ENCODE measurements at places on chromosomes 1 and 21.

GRCh38 chr1:25889470-25889869 is 14.0 kb upstream of the PAQR7 start:
- no peak for DNase-seq

DNA sequence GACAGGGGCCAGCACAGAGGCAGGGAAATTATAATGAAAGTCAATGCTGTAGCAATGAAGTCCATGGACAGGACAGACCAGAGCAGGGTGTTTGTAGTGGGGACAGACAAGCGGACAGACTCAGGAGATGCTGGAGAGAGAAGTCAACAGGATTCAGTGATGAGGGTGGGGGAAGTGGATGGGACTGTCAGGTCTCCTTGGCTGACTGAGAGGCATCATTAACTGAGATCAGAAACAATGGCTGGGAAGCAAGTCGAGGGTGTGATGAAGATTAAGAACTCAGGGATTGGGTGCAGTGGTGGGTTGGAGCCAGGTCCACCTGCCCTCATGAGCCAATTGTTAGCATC is 25.5 kb downstream of the CD58 start:
- DNase-seq, result no peak

DNA sequence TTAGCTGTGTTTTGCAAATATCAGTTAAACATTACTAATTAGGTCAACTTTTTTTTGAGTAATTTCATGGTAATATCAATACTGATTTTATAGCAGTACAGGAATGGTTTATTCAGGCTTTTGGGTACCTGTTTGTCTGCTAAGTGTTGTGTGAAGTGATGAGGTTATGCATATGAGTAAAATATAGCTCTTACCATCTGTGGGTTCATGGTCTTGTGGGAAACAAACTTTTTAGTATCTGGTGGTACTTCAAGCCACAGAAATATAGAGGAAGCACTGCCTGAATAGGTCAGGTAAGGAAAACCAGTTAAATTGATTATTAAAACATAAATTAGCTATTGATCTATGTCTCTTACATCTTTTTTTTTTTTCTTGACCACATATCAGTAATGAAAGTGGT is 113.9 kb downstream of the RABGAP1L start:
- DNase-seq, result no peak

- no peak for DNase-seq
Measured at GRCh38 chr1:6612641-6613360, 730 bp upstream of the PHF13 start.

DNA sequence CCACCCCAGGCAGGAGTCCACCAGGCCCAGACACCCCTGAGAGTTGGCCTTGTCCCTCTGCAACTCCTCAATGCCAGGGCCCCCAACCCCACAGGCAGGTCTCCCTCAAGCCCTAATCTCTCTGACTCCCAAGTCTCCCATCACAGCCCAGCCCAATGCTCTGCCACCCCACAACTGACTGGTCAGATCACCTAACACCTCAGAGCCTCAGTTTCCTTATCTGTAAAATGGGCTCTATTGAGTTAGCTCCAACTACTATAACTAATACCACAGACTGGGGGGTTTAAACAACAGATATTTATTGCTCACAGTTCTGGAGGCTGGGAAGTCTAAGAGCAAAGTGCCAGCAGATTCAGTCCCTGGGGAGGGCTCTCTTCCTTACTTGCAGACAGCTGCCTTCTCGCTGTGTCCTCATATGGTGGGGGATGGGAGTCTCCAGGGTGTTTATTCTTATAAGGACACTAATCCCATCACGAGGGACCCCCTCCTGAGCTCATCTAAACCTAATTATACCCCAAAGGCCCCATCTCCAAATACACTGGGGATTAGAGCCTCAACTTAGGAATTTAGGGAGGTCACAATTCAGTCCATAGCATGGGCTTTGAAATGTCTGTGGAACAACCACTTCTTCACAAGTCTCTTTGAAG is 34.9 kb upstream of the ZC3H12A start:
- DNase-seq, result no peak

DNA sequence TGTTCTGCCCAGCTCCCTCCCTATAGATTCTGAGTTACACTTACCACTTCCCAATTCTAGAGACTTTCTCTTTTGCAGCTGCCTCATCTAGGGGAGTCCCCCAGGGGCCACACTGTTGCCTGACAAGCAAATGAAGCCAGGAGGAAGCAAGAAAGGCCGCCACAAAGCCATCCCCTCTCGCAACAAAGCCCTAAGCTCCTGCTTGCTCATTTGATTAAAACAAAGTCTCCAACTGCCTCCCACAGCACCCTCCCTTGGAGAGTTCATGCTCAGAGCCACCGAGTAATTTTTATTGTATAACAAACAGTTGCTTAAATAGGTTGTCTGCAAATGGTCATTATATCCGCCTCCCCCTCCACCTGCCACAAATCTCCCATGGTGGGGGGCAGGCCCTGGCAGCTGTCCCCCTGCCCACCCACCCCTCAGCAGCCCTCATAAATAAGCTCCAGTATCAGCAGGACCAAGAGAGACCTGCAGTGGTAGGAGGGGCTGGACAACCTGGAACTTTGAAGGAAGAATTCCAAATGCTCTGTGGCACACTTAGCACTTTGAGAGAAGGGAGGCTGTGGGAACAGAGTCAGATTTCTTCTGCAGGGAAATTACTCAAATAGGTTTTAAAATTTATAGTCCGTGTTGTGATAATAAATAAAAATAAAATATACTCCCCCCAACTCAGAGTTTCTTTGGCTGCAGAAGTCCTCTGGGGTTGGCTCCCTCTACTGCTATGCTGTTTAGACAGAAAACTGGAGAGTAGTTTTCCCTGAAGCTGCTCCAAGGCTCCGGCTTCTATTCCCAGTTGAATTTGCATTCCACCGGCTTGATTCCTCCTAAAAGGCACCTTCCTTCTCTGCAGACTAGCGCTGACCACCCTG is 237.5 kb downstream of the TTLL7 start:
- DNase-seq, result no peak

GRCh38 chr1:50491142-50491541 is 67.9 kb upstream of the DMRTA2 start:
- DNase-seq, result no peak

GRCh38 chr1:145707183-145707867 is at the start of gene PDZK1:
PDZK1 (minus strand) TSS chr1:145707368; CDS start chr1:145688021, 19,347 bp downstream.
- DNase-seq, result no peak

DNA sequence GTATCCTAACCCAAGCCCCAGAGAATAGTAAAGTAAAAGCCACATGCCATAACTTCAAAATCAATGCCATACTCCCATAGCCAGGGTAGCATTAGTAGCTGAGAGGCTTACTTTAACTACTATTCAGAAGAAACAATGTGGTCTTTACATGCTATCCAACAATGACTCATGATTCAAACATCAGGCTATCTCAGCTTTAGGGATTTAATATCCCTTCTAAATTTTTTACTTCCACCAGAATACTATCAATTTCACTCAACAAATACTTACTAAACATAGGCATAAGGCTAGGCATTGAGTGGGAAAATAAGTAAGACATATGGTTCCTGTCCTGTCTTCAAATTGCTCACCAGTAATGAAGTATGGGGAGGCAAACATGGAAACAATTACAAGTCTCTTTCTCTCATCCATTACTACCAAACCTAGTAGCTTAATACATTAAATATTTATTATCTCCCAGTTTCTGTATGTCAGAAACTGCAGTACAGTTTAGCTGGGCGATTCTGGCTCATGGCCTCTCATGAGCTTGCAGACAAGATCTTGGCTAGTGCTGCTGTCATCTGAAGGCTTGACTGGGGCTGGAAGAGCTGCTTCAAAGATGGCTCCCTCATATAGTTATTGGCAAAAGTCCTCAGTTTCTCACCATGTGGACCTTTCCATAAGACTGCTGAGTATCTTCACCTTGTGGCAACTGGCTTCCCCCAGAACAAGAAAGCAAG is 30.7 kb downstream of the EVI5 start:
- DNase-seq, result no peak

DNA sequence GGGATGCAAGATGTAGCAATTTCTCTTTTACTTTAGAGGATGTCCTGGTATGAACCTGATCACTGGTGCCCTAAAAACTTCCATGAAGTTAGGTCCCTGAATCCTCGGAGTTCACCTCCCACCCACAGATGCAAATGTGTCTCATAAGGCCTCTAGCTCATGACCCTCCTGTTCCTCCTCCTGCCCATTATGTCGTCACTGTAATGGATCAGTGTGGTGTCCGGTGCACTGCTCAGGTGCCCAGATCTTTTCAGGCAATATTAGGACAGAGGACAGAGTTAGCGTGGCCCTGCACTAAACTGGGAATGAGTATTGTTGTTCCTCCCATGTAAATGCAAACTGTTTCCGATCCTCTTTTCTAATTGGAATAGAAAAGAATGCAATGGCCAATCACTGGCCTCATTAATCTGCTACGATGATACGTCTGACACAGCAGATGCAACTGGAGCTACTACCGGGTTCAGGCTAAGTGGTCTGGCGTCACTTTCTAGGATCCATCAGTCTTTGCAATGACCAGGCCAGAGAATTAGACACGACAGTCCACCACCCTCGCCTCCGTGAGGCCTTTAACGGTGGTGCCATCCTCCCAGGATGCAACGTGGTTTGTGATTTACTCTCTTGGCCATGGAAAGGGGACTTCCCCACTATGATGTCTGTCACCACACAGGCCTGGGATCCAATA is 3.4 kb upstream of the COL6A2 start:
- DNase-seq, result no peak

- DNase-seq, result no peak
Measured at GRCh38 chr1:196910215-196910614, 22.4 kb downstream of the CFHR4 start.

GRCh38 chr1:232983375-232983774 is 33.0 kb downstream of the NTPCR start:
- no peak for DNase-seq

DNA sequence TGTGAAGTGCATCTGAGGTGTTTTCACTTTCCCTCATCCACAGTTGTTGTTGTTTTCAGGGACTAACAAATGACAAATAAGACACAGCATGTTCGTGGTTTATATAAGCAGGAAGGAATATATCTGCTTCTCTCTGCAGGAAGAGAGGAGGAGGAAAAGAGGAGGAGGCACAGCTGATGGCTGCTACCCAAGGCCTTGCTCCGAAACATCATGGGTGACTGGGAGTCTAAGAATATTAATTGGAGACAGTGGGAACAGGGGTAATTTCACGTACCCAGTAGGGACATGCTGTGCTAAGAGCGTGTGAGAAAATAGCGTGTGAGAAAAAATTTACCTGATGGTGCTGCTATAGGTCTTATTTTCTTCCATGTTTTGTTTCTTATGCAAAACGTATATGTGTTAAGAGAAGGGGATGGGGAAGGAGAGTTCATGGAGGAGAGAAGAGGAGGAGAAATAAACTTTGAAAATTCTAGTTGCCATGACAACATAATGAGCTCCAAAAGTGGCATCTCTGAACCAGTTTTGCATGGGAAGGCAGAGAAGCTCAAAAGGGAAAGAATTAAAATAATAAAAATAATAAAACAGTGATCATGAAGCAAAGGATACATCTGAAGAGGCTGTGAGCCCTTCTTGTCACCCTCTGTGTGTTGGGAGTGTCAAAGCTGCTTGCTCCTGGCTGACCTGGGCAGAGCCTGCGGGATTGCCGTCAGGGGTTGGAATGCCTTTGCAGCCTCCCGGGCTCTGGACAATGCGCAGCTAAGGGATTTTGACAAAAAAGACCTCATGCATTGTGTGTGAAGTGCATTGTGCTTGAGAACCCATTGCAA is 192.0 kb downstream of the CACNA1E start:
- no peak for DNase-seq

DNA sequence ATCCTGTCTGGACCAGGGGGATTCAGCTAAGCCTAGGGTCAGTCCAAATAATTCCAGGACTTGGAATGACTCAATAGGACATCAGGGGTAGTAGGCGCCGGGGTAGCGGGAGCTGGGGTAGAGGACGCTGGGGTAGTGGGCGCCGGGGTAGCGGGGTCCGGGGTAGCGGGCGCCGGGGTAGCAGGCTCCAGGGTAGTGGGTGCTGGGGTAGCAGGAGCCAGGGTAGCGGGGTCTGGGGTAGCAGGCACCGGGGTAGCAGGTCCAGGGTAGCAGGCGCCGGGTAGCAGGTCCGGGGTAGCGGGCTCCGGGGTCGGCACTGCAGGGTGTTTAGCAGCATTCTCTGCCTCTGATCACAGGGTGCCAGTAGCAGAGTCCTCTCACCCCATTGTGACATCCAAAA is 248.9 kb downstream of the KCNJ6 start:
- no peak for DNase-seq

DNA sequence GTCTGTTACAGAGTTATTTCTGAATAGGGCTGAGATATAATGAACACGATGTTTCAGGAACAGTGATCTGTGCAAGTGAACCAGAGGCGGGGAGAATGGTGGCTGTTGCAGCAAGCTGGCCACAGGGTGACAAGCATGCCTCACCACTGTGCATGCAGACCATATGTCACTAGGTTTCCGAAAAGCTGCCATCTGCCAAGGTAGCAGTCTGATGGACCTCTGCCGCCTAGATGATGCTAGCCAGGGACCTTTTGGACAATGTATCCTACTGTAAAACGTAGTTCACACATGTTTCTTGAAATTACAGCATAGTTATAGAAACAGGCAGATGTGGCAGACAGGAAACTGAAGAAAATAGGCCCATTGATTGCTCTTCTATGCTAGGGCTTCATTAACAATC is 204.2 kb upstream of the RRP15 start:
- DNase-seq, result no peak

GRCh38 chr1:228342627-228343190 is 63.9 kb downstream of the TRIM11 start:
- DNase-seq, result no peak

DNA sequence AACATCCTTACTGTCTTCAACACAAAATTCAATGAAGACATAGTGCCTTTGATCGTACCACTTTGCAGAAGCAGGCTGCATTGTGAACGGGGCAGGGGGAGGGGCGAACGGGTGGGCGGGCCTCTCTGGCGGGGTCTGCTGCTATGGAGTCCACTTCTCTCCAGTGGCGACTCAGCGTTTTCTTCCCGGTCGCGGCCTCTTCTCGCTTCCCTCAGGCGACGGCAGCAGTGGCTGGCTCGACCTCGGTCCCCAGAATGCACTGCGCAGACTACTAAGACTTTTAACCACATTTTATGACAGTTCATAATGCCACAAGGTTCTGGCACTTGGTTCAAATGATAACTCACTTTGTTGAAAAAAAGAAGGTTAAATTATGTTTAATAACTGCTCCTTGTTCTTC is 21.2 kb downstream of the GBP2 start:
- no peak for DNase-seq

- DNase-seq, result no peak
Measured at GRCh38 chr1:179241530-179242097, 12.1 kb upstream of the ABL2 start.

DNA sequence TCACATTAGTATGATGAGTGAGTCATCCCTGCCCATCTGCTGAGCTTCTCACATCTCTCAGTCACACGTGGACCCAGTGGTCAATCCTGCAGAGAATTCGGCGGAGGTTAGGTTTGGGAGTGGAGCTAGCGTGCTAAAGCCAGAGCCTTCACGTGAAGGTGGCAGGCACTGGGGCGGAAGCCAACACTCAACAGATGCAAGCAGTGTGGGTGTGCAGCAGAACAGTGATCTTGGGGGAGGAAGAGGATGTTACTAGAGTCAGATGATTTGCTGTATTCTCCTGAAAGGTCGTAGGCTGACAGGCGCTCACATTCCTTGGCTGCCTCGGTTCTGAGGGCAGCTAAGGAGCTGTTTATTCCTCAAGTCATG is 6.7 kb downstream of the C1orf115 start:
- DNase-seq, result no peak

Measured in CD4-positive, CD25-positive, alpha-beta regulatory T cell (primary cell).